ENCODE measurements at places on chromosomes 6 and 20.

DNA sequence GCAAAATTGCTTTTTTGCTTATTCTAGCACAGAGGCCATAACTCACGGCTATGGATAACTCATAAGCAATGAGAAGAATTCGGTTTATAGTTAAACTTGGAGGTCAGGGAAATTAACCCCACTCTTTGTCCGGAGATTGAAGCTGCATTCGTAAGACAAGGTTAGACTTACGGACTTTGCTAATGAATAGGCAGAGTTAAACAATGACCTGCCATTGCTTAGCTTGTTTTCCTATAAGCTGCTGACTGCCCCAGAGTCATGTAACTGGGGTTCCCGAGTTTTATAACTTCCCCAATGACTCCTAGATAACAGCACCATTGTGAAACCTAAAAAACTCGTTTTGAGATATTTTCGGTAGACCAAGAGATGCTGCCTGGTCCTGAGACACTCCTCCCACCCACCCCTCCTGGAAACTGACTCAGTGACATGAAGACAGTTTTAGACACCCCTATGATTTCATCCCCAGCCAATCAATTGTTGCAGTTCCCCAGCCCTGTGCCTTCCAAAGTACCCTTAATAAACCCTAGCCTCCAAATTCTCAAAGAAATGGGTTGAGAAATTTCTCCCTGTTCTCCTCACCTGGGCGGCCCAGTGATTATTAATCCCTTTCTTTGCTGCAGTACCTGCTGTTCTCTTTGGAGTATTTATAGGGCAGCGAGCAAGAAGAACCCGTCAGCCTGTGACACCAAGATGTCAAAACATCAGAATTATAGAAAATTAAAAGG, 33.1 kb upstream of the MCUR1 start:
- no peak for DNase-seq

- DNase-seq: no peak
Measured at GRCh38 chr6:89830170-89830809, 610 bp downstream of the CASP8AP2 start.

DNA sequence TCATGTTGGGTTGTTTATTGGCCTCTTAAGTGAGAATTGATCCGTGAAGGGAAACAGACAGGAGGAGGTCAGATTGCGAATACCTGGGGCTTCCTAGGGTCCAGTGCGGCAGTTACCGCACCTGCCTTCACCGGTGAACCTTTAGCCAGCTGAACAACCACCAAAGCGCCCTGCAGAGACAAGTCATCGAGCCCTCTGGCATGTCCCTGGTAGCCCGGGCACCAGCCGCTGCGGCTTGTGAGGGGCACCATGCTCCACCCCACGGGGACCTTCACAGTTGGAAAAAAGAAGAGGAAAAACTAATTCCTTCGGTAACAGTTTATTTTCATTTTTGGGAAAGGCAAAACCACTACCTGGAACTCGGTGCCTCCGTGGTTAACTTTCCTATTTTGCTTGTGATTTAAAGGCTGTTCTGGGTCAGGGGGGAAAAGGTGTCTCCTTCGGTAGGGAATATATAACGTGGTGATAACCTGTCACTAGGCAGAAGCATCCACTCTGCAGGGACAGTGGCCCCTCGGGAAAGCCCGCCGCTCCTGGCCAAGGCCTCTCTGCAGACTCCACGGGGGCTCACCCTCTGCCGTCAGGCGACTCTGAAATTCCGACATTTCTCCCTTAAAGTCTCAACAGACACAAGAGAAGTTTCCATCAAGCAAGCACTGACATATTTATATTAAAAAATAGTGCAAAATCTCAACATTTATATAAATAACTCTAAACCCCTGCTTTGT, 30.7 kb upstream of the ZBP1 start:
- DNase-seq: no peak

- DNase-seq: peak; percentile 17
Measured at GRCh38 chr20:38032585-38033329, 499 bp downstream of the TTI1 start.

DNA sequence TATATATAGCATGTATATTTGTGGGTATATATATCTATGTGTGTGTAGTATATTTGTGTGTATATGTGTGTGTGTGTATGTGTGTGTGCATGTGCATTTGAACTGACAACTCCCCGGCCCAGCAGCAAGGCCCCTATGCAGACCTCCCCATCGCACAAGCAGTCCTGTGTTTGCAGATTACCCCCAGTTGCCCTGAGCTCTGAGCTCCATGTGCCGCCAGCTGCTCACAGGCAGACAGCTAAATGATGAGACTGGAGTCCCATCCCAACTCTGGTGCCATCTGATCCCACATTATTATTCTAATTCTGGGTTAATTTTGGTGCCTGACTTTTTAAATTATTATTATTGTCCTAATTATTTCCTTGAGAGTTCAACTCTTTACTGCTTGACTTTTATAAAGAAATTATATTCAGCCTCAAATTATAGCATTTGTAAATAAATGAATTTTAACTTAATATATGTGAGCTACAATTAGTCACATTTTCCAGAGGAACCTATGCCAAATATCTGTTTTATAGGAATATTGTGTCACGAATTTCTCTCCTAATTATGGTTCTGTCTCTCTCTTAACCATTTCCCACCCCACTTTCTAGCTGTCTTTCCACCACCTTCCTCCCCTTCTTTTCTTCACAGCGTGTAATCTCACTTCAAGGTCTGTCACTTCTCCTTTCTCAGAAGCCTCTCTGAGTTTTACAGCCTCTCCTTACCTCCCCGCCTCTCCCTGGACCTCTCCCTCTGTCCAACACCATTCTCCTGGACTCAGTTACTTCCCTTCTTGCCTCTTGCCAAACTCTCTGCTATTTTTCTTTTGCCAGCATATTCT, 90.6 kb upstream of the SYNDIG1 start:
- peak; percentile 16 for DNase-seq
